Naive B cell (primary cell): ENCODE measurements at places on chromosomes 2 and 18.

- DNase-seq, result no peak
These were observed 11.6 kb downstream of the TRAPPC8 start for GRCh38 chr18:31931163-31931885.

DNA sequence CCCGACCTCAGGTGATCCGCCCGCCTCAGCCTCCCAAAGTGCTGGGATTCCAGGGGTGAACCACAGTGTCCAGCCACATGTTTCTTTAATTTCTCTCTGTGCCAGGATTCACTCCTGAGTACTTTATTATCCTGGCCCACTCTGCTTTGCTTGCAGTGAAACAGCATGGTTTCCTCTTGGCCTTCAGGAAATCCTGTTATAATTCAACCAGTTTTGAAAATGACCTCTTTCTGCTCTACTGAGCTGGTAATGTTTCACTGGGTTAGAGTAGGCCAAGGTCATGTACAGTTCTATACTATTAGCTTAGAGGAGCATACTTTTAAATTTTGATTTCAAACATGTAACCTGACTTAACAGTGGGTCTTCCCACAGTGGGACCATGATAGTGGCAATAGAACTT lies 90.6 kb upstream of the PELI1 start:
- DNase-seq, result no peak

GRCh38 chr2:217993817-217994463 lies 8.9 kb downstream of the TNS1 start:
- peak; percentile 27 for DNase-seq

GRCh38 chr2:4976407-4976806 lies 715.8 kb upstream of the SOX11 start:
- no peak for DNase-seq

DNA sequence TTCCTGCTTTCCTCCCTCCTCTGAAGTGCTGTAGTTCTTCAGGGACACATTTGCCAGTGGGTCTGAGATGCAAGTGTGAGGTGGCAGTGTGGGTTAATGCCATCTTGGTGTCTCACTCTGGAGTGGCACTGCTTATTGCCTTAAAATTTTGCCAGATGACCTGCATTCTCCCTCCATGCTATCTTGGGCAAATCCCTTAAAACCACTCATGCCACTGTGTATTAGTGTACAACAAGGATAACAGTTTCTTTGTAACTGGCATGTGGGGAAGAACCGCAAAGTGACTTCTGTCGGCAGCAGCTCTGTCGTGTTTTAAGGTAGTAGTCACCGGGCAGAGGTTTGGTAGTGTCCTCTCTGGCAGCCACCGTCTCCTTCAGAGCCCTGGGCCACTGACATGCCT lies 124.2 kb downstream of the NEDD4L start:
- no peak for DNase-seq

DNA sequence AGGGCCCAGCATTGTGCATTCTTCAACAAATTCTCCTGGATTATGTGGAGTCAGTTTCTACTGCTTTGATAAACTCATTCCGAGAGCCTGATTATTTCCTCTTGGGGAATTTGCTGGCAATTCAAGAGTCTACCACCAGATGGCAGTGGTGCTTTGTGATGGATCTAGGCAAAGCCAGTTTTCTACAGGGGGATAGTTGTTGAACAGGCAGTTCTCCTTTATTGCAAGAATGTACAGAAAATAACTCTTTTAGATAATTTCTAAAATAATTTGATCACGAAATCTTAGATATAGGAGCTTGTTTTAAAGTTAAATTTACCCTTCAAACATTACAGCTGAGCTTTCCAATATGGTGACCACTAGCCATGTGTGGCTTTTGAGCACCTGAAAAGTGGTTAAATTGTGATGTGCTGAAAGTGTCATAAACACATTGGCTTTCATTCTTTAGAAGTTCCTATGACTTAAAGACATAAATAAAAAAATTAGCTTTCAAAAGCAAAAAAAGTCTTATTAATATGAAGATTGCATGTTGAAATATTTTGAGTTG lies 66.7 kb upstream of the HAAO start:
- peak; percentile 50 for DNase-seq

- no peak for DNase-seq
These were observed at the start of gene LOXHD1 for GRCh38 chr18:46657115-46657955. LOXHD1 (minus strand) TSS chr18:46657220; CDS start chr18:46657033, 187 bp downstream.

- no peak for DNase-seq
These were observed 17.2 kb upstream of the TNP1 start for GRCh38 chr2:216877085-216877484.

GRCh38 chr18:67516539-67517443 lies at the start of gene DSEL:
DSEL (minus strand) TSS chr18:67516720; CDS start chr18:67514608, 2,112 bp downstream.
- DNase-seq, result peak; percentile 95

GRCh38 chr18:54739476-54739875 lies 88.8 kb upstream of the RAB27B start:
- no peak for DNase-seq

DNA sequence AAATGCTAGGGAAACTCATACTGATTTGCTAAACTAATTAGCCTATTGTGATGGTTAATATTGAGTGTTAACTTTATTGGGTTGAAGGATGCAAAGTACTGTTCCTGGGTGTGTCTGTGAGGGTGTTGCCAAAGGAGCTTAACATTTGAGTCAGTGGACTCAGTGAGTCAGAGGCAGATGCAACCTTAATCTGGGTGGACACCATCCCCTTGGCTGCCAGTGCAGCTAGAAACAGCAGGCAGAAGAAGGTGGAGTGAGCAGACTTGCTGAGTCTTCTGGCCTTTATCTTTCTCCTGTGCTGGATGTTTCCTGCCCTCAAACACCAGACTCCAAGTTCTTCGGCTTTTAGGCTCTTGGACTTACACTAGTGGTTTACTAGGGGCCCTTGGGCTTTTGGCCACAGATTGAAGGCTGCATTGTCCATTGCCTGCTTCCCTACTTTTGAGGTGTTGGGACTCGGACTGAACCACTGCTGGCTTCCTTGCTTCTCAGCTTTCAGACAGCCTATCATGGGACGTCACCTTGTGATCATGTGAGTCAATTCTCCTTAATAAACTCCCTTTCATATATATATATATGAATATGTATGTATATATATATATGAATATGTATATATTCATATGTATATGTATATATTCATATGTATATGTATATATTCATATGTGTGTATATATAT lies 69.7 kb downstream of the RPRM start:
- DNase-seq, result no peak

- DNase-seq, result peak; percentile 18
These were observed 2.9 kb upstream of the MAL start for GRCh38 chr2:95022309-95023221.

DNA sequence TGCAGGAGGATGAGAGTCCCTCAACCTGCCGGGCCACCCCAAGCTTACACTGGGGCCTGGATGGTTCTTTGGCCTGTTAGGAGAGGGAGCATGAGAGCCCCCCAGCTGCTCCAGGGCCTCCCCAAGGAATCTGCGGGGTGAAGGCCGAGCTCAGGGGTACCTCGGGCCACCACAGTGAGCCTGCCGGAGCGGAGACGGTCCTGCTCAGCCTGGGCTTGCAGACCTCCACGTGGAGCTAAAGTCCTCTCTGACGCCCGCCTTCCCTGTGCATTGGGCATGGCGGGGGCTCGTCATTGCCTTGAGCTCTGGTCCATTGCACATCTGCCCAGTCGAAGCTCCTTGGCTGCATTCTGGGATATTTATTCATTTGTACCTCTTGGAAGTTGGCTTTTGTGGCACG lies 62.7 kb downstream of the ASB1 start:
- DNase-seq, result no peak

GRCh38 chr18:41338341-41338740 lies 616.7 kb upstream of the PIK3C3 start:
- DNase-seq, result no peak

DNA sequence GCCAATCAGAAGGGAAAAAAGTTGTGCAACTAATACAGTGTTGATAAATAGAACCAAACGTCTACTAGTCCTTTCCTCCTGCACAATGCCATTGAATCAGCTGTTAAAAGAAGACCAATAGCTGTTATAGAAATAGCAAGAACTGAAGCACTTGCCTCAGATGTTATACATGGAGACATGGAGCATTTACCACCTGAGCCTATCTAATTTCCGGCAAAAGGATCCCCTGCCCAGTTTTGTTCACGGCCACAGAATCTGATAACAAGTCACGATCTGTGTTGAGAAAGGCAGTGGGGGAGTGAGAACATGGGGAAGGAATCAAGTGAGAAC lies 285.4 kb downstream of the ZEB2 start:
- no peak for DNase-seq

DNA sequence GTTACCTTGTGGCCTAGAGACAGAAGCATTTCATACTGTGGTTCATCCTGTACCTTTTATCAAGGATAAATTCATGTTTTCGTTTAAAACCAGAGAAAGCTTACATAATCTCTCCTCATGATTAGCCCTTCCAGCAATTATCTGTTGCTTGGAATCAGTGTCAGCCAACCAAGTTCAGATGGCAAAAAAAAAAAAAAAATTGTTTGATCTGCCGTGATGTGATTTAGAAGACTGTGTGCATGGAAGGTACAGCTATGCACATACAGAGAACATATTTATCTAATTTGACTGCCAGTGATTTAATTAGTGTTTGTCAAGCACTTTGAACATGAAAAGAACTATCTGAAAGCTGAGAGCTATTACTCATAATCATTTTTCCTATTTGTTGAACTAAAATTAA lies 180.9 kb downstream of the ZEB2 start:
- no peak for DNase-seq

- no peak for DNase-seq
These were observed 68.3 kb downstream of the FAM161A start for GRCh38 chr2:61785583-61785982.

DNA sequence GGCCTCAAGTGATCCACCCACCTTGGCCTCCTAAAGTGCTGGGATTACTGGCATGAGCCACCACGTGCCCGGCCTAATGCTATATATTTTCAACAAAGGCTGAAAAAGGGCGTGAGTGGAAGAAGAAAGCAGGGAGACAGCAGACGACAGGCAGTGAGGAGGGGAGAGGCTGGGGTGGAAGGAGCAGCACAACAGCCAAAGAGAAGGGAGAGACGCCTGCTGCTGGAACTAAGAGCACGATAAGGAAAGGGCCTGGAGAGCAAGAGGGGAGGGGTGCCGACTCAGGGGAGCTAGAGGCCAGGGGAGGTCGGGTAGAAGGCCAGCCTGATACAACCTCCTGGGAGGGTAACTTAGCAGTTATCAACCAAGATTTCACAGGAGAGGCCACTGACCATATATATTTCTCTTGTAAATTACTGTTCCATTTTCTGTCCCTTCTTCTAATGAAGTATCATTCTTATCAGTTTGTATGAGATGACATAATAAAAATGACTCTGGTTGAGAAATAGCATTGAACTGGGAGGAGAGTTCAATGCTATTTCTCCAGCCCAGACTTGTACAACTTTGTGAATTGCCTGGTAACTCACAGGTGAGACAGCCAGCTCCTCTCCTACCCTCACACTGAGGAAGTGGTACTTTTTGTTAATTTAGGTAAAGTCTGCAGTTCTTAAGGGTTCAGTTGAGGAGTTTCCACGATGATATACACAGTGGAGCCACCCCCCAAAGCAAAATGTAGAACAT lies 5.8 kb upstream of the RNU4ATAC start:
- no peak for DNase-seq

DNA sequence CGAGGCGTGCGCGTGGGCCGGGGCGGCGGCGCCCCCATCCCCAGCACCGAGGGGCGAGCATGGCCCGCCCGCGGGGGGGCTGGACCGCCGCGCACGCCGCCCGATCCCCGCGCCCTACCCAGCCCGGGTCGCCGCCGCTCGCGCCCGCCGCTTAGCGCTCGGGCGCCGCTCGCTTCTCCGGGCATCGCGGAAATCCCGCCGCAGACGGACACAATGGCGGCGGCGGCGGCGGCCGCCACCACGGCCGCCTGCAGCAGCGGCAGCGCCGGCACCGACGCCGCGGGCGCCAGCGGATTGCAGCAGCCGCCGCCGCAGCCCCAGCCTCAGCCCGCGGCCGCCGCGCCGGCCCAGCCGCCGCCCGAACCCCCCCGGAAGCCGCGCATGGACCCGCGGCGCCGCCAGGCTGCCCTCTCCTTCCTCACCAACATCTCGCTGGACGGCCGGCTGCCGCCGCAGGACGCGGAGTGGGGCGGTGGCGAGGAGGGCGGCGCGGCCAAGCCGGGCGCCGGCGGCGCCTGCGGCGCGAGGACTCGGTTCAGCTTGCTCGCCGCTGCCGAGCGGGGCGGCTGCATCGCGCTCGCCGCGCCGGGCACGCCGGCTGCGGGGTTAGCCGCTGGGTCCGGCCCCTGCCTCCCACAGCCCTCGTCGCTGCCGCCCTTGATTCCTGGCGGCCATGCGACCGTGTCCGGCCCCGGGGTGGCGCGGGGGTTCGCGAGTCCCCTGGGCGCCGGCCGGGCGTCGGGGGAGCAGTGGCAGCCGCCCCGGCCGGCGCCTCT lies 453 bp downstream of the CABLES1 start:
- peak; percentile 29 for DNase-seq

GRCh38 chr2:37934591-37935513 lies 9.8 kb downstream of the RMDN2 start:
- peak; percentile 39 for DNase-seq

- no peak for DNase-seq
These were observed 16.9 kb upstream of the RGPD4 start for GRCh38 chr2:107809835-107810234.

DNA sequence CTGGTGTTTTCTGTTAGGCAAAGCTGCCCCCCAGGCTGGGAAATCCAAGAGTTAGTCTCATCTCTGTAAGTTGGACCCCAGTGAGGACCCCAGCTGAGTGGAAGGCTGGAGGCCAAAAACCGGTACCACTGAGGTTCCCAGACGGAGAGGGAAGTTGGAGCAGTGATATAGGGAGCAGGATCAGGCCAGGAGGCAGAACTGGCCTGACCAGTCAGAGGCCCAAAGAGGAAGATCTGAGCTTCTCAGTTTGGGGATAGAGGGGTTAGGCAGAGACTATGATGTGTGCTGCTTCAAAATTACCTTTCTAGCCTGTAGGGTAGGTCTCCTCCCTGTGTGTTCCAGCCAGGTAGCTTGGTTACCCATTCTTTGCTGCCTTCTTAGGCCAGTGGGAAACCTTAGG lies 4.6 kb upstream of the RNF181 start:
- no peak for DNase-seq

- no peak for DNase-seq
These were observed 8.5 kb downstream of the UGP2 start for GRCh38 chr2:63850204-63850571.

DNA sequence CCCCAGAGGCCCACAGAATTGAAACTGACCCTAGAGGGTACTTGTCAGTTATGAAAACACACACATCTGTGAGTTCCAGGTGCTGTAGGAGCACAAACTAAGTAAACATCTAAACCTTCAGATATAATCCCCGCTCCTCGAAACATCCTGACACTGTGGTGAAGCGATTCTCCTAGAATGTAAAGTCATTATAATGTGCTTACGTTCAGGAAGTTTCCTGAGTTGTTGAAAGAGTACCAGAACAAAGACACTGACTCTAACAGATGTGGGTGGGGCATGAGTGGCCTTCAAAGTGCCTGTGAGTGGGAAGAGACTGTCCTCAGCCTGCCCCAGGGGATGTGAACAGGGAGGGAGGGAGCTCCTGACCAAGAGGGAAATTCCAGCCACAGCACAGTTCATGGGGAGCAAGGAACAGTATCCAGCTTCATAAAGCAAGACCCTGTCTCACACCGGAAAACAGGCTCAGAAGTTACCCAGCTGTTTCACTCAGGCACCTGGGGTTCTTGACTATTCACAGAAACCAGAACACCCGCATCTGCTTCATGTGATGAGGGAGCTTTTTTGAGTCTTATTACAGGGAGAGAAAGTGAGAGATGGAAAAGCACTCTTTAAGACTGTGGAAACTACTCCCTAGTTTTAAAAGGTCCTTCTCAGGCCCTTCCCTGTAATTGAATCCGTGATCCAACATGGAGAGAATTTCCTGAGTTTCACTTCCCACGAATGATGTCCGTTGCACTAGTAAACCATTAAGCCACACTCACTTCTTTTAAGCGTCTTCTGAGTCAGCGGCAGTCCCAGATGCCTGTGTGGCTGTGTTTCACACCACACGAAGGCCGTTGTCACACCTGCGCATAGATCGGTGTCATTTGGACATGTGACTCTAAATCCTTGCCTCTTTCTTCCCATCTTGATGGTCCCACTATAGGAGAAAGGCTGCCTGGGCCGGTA lies 88.6 kb upstream of the EML6 start:
- DNase-seq, result peak; percentile 45
